KG1 (cell line): ENCODE measurements at places on chromosomes 7 and 10.

DNA sequence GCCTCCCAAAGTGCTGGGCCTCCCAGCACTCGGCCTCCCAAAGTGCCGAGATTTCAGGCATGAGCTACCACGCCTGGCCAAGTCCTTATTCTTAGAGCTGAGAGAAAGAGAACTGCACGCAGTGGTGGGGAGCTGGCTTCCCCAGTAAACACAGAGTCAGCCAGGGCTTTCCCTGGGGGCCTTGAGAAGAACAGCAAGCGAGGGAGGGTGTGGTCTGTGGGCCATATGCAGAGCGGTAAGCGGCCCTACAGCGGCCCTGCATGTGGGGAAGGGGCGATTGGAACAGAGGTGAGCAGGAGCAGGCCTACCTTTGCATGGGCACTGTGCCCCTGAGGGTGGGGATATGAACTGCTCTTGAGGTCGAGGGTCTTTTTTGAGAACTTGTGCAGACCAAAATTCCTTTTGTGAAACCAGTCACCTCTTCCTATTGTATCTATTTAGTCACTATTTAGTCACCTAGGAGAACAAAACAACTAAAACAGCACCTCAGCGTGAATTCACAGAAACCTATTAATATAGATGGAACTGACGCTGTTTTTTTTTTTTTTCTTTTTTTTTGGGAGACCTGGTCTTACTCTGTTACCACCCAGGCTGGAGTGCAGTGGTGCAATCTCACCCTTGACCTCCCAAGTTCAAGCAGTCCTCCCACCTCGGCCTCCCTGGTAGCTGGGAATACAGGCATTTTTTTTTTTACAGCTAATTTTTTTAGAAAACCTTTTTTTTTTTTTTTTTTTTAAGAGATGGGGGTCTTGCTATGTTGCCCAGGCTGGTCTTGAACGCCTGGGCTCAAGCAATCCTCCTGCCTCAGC lies 36.9 kb upstream of the SH2D4B start:
- DNase-seq = no peak

DNA sequence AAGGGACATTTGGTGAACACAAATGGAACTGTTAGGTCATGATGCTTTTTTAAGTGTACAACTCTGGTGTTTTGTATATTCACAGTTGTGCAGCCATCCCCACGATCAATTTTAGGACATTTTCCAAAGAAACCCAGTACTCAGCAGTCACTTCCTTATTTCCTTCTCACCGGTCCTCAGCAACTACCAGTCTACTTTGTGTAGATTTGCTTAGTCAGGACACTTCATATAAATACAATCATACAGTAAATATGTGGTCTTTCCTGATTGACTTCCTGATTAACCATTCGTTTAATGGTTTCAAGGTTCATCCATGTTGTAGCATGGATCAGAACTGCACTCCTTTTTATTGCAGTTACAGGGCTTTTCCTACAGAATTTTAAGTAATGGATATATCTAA lies 14.4 kb downstream of the SGPL1 start:
- DNase-seq = no peak

DNA sequence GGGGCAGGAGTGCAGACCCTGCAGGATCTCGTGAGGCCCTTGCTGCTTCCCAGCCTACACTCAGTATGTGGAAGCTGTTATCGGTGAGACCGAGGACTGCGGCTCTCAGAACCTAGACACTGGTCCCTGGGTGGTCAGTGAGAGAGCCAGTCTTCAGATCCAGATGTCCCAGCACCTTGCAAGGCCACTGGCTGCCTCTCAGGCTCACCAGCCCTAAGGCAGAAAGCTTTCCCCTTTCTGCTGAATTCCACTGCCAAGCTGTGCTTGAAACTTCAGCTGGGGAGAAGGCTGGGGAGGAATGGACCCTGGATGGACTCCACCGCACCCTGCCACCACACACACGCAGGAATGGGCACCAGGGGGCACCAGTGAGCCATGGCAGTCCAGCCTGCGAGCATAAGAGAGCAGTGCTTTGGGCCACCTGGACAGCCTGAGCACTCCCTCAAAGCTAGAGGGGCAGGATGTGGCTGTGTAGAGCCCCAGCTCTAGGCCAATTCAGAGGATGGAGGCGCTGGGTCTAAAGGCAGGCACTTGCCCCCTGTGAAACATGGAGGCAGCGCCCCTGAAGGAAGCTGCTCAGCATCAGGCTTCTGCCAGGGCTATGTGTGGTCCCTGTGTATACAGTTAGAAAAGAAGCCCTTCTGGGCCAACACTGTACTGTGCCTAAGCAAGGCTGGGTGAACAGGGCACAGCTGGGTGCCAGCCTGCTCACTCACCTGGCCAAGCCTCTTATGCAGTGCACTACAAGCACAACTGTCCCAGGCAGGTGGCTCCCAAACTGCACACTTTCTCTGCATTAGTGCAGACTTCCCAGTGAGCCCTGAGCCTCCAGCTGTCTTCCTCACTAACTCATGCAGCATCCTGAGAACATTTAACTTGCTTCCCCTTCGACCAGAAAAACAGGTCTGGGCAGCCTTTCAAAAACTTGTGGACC lies 21.6 kb downstream of the TMEM72 start:
- peak; percentile 27 for DNase-seq

GRCh38 chr10:71368176-71368575 lies 28.5 kb upstream of the CDH23 start:
- DNase-seq = no peak

GRCh38 chr7:608954-609353 lies 89.3 kb upstream of the PDGFA start:
- no peak for DNase-seq

GRCh38 chr10:17203416-17203815 lies 1.9 kb upstream of the TRDMT1 start:
- DNase-seq = no peak

- no peak for DNase-seq
These were observed 6.5 kb downstream of the DOCK4 start for GRCh38 chr7:112199672-112200071.

DNA sequence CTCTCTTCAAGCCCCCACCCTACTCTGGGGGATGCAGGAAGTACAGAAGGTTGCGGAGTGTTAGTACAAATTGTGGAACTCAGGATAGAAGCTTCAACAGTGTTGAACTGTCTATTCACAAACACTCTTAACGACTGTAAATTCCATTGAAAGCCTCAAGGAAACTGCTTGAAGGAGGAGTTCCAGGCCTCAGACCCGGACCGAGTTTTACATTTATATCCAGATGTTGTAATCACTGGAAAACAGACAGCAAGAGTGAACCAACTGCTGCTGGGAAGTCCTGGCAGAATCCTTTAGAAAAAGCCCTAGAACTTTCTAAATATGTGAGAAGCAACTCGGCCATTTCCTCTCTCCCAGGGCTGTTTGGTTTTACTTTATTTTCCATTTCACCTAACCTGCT lies 84.1 kb upstream of the LRRC18 start:
- DNase-seq = no peak

DNA sequence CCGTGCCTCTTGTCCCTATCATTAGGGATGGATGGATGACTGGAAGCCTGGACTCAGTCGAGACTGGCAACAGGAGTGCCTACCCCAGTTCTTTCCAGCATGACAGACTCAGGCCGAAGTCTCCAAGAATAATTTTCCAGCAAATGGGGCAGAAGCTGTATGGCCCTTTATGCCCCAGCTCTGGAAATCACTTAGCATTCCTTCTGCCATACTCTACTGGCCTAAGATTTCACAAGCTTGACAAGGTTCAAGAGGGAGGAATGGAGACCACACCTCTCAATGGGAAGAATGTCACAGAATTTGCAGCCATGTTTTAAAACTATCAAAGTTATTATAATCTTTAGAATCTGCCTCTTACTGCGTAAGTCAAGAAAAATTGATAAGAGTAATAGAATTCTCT lies 39.0 kb upstream of the RTKN2 start:
- DNase-seq = no peak

GRCh38 chr7:42677751-42678699 lies 233.8 kb downstream of the C7orf25 start:
- no peak for DNase-seq

GRCh38 chr10:118840776-118841468 lies 86.2 kb upstream of the CACUL1 start:
- no peak for DNase-seq

GRCh38 chr7:2191016-2191415 lies 41.7 kb downstream of the MAD1L1 start:
- no peak for DNase-seq

DNA sequence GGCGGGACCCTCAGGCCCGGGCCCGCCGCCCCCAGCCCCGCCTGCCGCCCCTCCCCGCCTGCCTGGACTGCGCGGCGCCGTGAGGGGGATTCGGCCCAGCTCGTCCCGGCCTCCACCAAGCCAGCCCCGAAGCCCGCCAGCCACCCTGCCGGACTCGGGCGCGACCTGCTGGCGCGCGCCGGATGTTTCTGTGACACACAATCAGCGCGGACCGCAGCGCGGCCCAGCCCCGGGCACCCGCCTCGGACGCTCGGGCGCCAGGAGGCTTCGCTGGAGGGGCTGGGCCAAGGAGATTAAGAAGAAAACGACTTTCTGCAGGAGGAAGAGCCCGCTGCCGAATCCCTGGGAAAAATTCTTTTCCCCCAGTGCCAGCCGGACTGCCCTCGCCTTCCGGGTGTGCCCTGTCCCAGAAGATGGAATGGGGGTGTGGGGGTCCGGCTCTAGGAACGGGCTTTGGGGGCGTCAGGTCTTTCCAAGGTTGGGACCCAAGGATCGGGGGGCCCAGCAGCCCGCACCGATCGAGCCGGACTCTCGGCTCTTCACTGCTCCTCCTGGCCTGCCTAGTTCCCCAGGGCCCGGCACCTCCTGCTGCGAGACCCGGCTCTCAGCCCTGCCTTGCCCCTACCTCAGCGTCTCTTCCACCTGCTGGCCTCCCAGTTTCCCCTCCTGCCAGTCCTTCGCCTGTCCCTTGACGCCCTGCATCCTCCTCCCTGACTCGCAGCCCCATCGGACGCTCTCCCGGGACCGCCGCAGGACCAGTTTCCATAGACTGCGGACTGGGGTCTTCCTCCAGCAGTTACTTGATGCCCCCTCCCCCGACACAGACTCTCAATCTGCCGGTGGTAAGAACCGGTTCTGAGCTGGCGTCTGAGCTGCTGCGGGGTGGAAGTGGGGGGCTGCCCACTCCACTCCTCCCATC lies 82.7 kb downstream of the PAX2 start:
- no peak for DNase-seq

GRCh38 chr10:75110006-75110632 lies 1.3 kb upstream of the SAMD8 start:
- no peak for DNase-seq

GRCh38 chr7:434891-435629 lies 84.6 kb downstream of the PDGFA start:
- no peak for DNase-seq
